ENCODE measurements at places on chromosomes 3 and 15.

DNA sequence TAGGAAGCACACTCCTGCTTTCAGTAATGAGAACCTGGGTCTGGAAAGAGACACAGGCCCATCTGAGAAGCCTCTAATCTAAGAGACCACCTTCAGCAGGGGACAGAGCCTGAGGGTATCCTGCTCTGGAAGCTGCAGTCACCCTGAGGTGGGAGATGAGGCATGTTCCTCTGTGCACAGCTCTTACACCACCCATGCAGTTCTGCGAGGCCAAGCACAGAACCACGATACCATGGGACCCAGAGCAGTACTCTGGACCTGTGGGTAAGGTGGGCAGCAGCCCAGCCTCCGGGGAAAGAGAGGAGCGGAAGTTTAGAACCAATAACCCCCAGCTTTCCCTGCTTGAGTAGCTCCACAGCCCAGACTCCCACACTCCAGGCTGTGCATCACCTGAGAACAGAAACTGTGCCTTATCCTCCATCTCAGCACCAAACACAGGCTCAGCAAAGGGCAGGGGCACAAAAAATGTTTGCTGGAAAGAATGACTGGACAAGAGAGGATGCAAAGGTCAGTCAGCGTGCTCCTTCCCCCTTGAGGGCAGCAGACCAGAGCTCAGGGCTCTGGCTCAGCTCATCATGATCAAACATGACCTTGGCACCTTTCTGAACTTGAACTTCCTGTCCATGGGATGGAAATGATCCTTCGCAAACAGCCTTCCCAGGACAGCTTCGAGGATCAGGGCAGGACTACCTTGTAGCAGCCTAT lies 43.1 kb downstream of the RBPMS2 start:
- DNase-seq, result no peak

- no peak for DNase-seq
These were observed 43.1 kb upstream of the NMD3 start for GRCh38 chr3:161177991-161178390.

- DNase-seq, result no peak
These were observed 57.5 kb upstream of the ITGA11 start for GRCh38 chr15:68489421-68489820.

DNA sequence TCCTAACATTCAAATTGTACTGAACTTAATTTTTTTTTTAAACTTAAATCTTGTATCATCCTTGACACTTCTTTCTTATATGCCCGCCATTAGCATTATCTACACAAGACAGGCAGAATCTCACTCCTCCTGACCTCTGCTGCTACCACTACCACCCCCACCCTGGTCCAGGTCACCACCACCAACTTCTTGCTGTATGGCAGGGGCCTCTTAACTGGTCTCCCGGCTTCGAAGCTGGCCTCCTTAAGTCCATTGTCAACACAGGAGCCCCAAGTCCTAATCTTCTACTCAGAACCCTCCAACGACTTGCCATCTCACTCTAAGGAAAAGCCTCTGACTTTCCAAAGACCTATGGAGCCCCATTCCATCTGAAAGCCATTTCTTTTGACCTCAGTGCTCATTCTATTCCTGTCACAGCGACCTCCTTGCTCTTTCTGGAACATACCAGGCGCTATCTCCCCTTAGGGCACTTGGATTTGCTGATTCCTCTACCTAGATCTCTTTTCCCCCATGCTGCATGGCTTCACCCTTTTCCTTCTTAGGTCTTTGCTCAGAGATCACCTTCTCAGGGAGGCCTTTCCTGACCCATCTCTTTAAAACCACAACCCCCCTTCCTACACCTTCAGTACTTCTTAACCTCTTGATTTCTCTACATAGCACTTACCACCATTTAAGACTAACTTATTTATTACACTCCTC lies 2.6 kb downstream of the PRC1 start:
- DNase-seq, result no peak

- DNase-seq, result no peak
These were observed 283.2 kb upstream of the SUCLG2 start for GRCh38 chr3:67937498-67938118.

- peak; percentile 56 for DNase-seq
These were observed 147.6 kb upstream of the HACD2 start for GRCh38 chr3:123732447-123732846.

- DNase-seq, result no peak
These were observed 140.9 kb downstream of the PLCL2 start for GRCh38 chr3:17025594-17026139.

- no peak for DNase-seq
These were observed 852.3 kb downstream of the OTOL1 start for GRCh38 chr3:162348912-162349311.

GRCh38 chr3:108516881-108517280 lies 6.5 kb upstream of the MYH15 start:
- DNase-seq, result no peak

DNA sequence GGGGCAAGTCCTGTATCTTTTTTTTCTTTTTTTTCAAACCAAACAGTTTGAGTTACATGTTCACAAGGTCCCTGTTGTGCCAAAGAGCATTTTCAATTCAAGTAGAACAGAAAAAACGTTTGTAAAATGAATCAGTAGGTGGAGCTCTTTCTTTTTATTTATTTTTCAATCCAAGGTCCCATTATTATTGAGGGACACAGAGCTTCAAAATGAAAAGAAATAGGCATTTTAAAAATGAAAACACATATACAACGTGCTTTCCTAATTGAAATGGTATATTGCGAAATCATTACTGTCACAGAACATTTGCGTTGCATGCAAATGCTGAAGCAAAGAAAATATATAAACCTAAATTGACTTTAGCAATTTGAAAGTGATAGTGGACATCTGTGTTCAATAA lies 711.0 kb downstream of the MECOM start:
- DNase-seq, result peak; percentile 5

Data from skeletal muscle cell (primary cell).